Neural progenitor cell (in vitro differentiated cells): ENCODE measurements at places on chromosomes 12 and 14. TPM values are rescaled to one million over a fixed set of nuclear protein-coding genes. Genes with fewer than 3 reads are reported as not detected.
A peak's percentile ranks its signal among the peaks of the same experiment; 100 is the strongest.

DNA sequence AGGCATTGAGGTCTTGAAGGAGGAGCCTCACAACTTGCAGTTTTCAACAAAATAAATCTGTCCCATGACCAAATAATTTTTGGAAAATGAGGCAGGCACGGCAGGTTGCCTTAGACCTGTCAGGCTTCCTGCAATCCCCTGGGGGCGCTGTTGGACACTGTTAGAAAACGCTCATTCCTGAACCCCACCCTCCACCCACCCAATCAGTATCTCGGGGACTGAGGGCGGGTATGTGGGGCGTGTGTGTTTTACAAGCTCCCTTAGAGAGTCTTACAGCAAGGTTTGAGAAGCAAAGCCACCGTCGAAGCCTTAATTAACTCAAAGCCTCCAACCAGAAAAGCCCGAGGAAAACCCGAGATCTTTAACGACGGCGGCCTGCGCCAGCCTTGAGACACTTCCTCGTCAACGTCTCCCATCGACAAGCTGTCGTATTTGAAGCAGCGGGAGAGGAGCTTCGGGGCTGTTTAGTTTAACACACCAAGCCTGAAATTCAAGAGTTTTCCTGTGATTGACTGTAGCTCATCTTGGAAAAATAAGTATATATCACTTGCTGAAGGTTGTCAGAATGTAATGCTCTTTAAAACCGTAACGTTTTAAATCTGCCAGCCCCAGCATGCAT, 123.0 kb downstream of the GLT1D1 start:
- peaks cover 12% of the 10 kb centered on the region for H3K4me1 ChIP-seq
- H3K36me3 ChIP-seq, result no peaks in the 10 kb centered on the region
- peak overlapping the region; percentile 37 for H3K4me3 ChIP-seq
- no peak overlapping the region for H3K27ac ChIP-seq

- DNase-seq, result no peak
- H3K36me3 ChIP-seq, result no peaks in the 10 kb centered on the region
- peaks cover 14% of the 10 kb centered on the region for H3K4me1 ChIP-seq
- H3K27me3 ChIP-seq, result no peaks in the 10 kb centered on the region
- H3K4me3 ChIP-seq, result no peak overlapping the region
These were observed 10.0 kb downstream of the CDCA4 start for GRCh38 chr14:105010891-105011291.

- no peaks in the 10 kb centered on the region for H3K4me1 ChIP-seq
- no peak for DNase-seq
- H3K4me3 ChIP-seq, result no peak overlapping the region
- no peak overlapping the region for H3K27ac ChIP-seq
- peaks cover 39% of the 10 kb centered on the region for H3K27me3 ChIP-seq
These were observed 28.3 kb upstream of the GALNT9 start for GRCh38 chr12:132357623-132358186.

GRCh38 chr14:54572316-54572715, 5.4 kb downstream of the SAMD4A start:
- no peaks in the 10 kb centered on the region for H3K36me3 ChIP-seq
- DNase-seq, result peak; percentile 65
- no peaks in the 10 kb centered on the region for H3K4me1 ChIP-seq
- H3K27me3 ChIP-seq, result peaks cover 27% of the 10 kb centered on the region
- no peak overlapping the region for H3K27ac ChIP-seq

DNA sequence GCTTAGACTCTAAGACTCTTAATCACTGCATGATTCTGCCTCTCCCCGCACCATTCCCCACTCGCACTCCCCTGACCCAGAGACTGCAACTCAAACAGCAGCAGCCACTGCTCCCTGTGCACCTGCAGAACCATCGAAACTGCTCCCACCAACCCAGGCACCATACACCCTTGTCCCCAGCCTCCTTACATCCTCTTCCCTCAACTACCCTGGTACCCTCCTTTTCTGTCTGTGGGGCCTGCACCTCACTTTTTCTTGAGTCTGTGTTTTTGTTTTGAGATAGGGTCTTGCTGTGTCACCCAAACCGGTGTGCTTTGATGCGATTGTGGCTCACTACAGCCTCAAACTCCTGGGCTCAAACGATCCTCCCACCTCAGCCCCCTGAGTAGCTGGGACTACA, 69.4 kb downstream of the RNFT2 start:
- H3K36me3 ChIP-seq, result no peaks in the 10 kb centered on the region
- H3K4me3 ChIP-seq, result no peak overlapping the region
- H3K27me3 ChIP-seq, result no peaks in the 10 kb centered on the region
- no peaks in the 10 kb centered on the region for H3K4me1 ChIP-seq

- DNase-seq, result peak; percentile 29
- H3K4me1 ChIP-seq, result no peaks in the 10 kb centered on the region
- H3K27ac ChIP-seq, result no peak overlapping the region
- H3K36me3 ChIP-seq, result no peaks in the 10 kb centered on the region
These were observed 22.7 kb downstream of the ITPR2 start for GRCh38 chr12:26810330-26810729.

DNA sequence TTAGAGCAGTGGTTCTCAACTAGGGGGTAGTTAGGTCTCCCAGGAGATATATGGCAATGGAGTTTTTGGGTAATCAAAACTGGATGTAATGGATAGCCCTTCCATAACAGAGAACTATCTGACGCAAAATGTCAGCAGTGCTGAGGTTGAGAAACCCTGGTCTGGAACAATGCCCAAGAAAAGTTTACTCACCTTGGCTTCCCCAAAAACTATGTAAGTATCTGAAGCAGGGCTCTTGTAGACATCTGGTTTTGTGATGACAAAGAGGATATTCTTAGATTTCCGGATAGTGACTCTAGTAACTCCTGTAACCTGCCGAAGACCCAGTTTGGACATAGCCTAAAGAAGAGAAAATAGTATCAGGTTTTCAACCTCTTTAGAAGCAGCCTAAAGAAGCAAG, 11.8 kb downstream of the NACA start:
- H3K4me1 ChIP-seq, result no peaks in the 10 kb centered on the region
- H3K27ac ChIP-seq, result no peak overlapping the region
- DNase-seq, result no peak
- H3K27me3 ChIP-seq, result no peaks in the 10 kb centered on the region
- H3K36me3 ChIP-seq, result peaks cover 24% of the 10 kb centered on the region

GRCh38 chr12:26469421-26470180, 274.2 kb downstream of the SSPN start:
- no peak overlapping the region for H3K4me3 ChIP-seq
- no peak for DNase-seq
- no peaks in the 10 kb centered on the region for H3K27me3 ChIP-seq
- H3K4me1 ChIP-seq, result no peaks in the 10 kb centered on the region

DNA sequence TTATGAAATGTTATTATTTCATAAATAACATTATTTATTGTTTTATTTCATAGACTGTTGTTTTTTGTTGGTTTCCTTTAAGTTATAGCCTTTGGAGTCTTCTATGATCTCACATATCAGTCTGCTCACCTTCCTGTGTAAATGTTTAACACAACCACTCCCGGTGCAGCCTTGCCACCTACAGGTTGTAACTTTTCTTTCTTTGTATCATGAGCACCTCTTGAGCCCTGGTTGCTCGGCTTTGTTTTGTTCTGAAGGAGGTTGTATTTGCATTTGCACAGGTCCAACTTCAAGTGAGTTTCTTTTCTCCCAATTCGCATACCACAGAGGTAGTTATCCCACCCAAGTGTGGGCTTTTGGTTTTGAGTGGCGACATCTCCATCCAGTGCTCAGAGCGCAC, 121.4 kb downstream of the SLC15A4 start:
- H3K4me3 ChIP-seq, result no peak overlapping the region
- DNase-seq, result no peak
- peaks cover 11% of the 10 kb centered on the region for H3K4me1 ChIP-seq
- no peak overlapping the region for H3K27ac ChIP-seq
- H3K27me3 ChIP-seq, result no peaks in the 10 kb centered on the region
- H3K36me3 ChIP-seq, result no peaks in the 10 kb centered on the region

DNA sequence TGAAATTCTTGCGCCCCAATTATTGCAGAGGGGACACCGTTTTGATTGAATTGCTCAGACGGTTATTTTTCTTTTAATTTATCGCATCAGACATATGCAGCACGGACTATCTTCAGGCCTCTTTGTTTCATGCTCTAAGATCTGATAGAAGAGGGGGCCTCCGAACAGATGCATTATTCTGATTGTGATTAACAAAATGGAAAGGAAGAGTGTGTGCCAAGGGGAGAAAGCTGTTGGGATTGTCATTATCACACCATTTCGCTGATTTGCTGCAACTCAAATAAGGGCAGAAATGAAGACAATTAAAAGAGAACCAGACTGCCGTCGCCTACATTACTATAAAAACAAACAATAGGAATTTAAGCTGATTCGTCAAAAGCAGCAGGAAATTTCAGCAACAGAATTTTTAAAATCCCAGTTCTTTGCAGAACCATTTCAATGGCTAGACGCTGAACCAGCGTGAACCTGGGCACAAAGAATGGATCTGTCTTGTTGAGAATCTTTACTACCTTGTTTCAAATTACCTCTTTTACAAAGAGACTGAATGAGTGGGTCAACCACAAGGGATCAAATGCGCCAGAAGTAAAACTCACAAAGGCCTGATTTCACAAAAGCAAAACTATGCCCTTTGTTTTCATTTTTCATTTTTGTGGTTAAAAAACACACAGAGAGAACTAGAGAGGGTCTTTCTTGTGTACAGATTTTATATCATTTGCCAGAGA, 30.6 kb downstream of the TMEM132D start:
- H3K4me1 ChIP-seq, result peaks cover 38% of the 10 kb centered on the region
- peak overlapping the region; percentile 21 for H3K4me3 ChIP-seq
- no peaks in the 10 kb centered on the region for H3K36me3 ChIP-seq
- no peak overlapping the region for H3K27ac ChIP-seq
- peak; percentile 65 for DNase-seq
- peaks cover 86% of the 10 kb centered on the region for H3K27me3 ChIP-seq

The HOXC4 gene
- not detected in 2 replicates for total RNA-seq

The ALG10B gene
- 9.9 and 15.7 TPM in 2 replicates for total RNA-seq

The OR4N2 gene
- not detected in 2 replicates for total RNA-seq

The PLEKHD1 gene
- not detected in 2 replicates for total RNA-seq

The SLC4A8 gene
- total RNA-seq, result 10.1 and 132 TPM in 2 replicates
